ENCODE measurements at places on chromosomes 16 and 17. TPM values are rescaled to one million over a fixed set of nuclear protein-coding genes. Genes with fewer than 3 reads are reported as not detected.

TMEM11 gene
- 23.1 TPM for total RNA-seq

PARD6A gene
- total RNA-seq, result 6.8 TPM

CCDC78 gene
- 1.0 TPM for total RNA-seq

RAB26 gene
- total RNA-seq, result 6.1 TPM

KAT2A gene
- 28.9 TPM for total RNA-seq

PRRT2 gene
- 32.2 TPM for total RNA-seq

AGRP gene
- not detected for total RNA-seq

GCGR gene
- 0.27 TPM for total RNA-seq

BLMH gene
- total RNA-seq, result 60.9 TPM

EEF2K gene
- total RNA-seq, result 44.2 TPM

NOTUM gene
- total RNA-seq, result 2.0 TPM

MYH10 gene
- 188 TPM for total RNA-seq

FAM171A2 gene
- 52.0 TPM for total RNA-seq

PRCD gene
- 14.3 TPM for total RNA-seq

MYOCD gene
- total RNA-seq, result 7.9 TPM

TSR3 gene
- 41.5 TPM for total RNA-seq

CCDC200 gene
- total RNA-seq, result not detected

MVP gene
- total RNA-seq, result 24.2 TPM

PIRT gene
- 1.3 TPM for total RNA-seq

Data from camera-type eye (tissue), 1 donor.